ENCODE measurements at places on chromosomes 6 and 20.
A peak's percentile ranks its signal among the peaks of the same experiment; 100 is the strongest.

- DNase-seq = no peak
Measured at GRCh38 chr6:18091382-18091781, 31.1 kb downstream of the NHLRC1 start.

- DNase-seq = peak; percentile 26
Measured at GRCh38 chr20:57435498-57436222, 44.5 kb downstream of the RBM38 start.

DNA sequence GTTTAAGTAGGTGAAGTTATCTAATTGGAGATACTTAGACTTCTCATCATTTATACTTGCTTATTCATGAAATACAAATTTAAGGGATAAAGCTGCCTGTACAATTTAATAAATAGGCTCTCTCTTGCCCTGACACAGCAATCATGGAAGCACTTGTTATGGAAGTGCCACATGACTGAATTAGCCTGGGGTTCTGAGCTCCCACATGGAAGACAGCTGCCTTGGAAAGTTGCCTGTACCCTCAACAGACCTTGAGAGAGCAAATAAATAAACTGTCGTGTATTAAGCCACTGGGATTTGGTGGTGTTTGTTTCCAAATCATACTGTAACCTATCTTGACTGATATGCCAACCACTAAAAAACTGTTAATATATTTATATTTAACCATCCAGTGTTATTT, 87.0 kb upstream of the RSPO3 start:
- no peak for DNase-seq

GRCh38 chr6:113713665-113714064, 143.5 kb upstream of the MARCKS start:
- no peak for DNase-seq

DNA sequence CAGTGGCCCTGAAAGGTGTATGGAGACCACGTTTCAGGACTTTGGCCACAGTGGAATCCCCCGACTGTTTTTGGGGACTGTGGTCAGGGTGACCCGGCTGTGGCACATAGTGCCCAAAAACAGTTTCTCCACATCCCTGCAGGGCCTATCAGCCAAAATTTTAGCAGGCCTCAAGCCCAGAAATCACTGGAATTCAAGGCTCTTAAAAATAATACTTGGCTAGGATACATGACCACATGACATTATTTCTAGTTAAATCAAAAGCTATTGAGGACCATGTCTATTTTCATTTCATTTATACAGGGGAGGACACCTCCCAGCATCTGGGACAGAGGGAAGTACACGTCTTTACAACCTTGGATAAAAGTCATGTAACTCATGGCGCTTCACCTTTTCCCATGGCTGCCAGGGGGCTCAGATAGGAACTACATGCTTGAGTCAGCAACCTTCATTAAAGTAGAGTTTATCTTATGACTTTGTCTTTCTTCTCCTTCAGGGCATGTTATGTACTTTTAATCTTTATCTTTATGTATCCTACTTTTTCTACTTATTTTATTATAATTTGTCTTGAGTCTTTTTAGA, 70.8 kb upstream of the CD93 start:
- no peak for DNase-seq

DNA sequence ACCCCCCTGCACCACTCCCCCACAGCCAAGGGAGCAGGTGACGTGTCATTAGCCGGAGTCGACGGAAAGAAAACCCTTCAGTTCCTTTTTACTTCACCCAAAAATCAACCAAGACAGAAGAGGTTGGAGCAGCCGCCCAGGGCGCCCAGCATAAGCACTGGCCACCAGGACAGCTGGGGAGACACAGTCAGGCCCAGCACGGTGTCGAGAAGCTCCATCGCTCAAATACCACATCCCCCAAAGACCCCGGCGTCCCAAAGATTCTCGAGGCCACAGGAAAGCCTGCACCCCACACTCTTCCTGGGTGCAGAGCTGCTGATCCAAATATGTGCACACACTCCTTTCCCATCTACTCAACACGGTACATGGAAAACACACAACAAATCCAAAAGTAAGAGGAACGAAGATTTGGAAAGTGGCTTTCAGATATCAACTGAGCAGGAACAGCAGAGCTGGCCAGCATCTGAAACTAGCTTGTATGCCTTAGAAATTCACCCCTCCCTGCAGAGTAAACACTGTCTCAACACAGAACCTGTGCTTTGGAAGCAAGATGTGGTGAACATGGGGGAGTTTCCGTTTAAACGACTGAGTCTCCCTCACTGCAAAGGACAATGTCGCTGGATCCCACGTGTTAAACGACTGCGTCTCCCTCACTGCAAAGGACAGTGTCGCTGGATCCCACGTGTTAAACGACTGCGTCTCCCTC, 54.6 kb downstream of the DLL1 start:
- DNase-seq = no peak

DNA sequence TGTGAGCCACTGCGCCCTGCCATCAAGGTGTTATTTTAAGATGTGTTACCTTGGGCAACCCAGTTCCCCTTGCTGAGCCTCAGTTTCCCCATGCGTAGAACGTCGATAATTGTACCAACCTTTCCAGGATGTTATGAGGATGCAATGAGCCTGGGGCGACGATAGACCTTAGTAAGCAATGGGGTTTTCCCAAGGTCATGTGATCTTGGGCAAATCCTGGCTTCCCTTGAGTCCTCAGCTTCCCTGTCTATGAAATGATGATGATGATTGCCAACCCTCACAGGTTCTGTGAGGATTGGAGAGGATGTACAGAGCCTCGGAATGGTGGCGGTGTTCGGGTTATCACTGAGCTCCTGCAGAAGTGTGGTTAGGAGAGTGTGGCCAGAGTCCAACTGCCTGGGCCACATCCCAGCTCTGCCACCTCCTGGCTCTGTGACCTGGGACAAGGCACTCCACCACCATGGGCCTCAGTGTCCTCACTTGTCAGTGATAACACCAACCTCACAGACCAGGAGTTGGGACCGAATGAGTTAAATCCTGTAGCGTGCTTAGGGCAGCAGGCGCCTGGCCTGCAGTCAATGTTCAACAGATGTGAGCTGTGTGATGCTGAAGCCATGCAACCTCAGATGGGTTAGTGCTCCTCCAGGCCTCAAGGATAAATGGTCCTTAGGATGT, 23.4 kb downstream of the SIRPA start:
- DNase-seq = no peak

DNA sequence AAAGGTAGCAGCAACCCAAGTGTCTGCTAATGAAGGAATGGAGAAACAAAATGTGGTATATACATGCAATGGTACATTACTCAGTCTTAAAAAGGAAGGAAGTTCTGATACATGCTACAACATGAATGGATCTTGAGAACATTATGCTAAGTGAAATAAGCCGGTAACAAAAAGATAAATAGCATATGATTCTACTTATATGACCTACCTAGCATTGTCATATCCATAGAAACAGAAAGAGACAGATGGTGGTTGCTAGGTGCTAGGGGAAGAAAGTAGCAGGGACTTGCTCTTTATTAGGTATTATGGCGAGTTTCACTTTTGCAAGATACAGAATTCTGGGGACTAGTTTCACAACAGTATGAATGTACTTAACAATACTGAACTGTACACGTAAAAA, 46.6 kb downstream of the UBR2 start:
- no peak for DNase-seq

DNA sequence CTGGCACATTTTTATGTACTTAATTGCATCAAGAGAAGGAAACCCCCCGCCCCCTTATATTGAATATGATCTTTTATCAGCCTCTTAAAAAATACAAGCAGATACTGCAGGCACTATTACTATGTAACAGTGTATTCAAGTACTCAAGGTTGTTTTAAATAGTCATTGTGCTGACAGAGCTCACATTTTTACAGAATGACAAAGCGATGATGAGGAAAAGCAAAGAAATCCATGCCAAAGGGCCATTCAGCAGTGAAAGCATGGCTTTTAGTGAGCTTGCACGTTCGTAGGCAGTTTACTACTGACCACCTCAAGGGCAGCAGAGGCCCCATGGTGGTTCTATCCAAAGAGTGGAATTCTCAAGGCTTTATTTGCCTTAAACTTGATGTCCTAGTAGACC, 146.8 kb downstream of the RPS12 start:
- no peak for DNase-seq

DNA sequence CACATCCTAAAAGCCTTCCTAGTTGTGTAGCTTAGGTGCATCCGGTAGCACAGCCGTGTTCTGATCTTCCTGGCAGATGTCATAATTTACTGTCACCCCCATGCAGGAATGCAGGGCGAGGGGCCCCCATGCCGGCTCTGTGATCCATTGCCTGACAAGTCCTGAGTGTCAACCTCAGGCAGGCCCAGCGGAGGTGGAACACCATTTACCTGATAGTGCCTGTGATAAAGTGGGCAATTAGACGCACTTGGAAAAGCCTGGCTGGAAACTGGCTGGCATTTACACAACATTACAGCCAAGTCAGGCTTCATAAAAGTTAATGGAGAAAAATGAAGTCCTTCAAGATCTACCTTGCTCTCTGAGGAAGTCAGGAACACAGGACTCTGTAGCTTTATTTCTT, 521.4 kb upstream of the JAG1 start:
- no peak for DNase-seq

DNA sequence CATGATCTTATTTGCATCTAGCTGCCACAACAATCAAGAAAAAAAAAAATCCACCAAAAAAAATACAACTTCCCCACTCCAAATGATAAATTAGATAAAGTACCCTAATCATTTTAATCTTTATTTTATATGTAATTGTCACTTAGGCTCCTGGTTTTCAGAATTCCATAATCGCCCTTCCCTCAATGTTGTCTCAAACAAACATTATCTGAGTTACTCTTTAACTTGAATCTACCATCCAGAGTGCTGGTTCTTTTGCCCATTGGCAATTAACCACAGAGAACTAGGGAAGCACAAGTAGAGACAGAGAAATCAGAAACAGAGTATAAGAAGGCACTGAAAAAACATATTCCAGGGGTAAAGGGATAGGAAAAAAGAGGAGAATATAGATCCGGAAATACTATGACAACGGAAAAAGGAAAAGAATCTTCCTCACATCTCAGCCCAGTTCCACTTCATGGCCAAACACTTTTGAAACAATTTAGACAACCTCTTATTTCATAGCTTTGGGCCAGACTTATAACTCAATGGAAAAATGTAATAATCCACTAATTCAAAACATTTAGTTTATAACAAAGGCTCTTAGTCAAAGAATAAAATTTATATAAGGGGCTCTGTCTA, 861 bp upstream of the NHSL1 start:
- DNase-seq = no peak

DNA sequence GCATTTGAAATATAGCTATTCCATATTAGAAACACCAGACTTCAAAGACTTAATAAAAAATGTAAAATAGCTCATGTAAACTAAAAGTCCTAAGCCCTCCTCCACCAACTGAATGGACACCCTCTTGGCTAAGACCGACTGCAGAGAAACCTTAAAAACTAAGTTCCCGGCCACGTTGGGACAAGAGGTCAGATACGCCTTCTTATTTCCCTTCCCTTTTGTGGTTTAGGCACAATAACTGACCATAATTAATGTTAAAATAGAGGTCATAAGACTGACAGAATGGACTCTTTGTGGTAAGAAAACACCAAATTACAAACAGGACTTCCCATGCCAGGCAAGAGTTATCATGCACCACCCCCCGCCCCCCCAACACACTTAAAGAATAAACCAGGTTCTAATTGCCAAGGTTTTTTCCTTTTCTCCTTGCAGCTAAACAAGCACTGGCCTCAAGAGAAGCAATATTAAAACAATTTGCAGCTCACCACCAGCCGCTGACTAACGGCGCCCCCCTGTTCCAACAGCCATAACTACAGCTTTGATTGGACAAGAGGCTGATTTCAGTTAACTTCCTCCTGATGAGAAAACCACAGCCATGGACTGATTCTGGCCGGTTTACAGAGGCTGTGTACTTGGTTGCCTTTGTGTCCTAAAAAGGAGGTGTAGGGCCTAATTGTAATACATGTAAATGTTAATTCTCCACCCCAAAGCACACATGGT, 10.7 kb upstream of the LAMP5 start:
- DNase-seq = no peak

GRCh38 chr6:72975352-72975752, 249.9 kb downstream of the KHDC1L start:
- no peak for DNase-seq

DNA sequence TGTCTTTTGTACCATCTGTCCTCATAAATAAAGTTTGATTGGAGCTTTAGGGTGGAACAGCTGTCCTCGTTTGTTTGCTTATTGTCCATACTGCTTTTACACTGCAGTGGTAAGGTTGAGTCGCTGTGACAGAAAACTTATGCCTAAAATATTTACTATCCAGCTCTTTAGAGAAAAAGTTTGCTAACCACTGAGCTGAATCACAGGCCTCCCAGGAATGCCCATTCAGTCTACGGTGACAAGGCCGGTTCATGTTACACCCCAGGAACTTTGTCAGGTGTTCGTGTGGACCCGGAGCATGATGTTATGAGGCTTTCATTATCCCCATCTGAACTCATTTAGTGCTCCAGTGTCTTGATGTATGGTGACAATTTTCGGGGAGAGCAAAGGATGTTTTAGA, 401.1 kb downstream of the SAMD5 start:
- DNase-seq = no peak

DNA sequence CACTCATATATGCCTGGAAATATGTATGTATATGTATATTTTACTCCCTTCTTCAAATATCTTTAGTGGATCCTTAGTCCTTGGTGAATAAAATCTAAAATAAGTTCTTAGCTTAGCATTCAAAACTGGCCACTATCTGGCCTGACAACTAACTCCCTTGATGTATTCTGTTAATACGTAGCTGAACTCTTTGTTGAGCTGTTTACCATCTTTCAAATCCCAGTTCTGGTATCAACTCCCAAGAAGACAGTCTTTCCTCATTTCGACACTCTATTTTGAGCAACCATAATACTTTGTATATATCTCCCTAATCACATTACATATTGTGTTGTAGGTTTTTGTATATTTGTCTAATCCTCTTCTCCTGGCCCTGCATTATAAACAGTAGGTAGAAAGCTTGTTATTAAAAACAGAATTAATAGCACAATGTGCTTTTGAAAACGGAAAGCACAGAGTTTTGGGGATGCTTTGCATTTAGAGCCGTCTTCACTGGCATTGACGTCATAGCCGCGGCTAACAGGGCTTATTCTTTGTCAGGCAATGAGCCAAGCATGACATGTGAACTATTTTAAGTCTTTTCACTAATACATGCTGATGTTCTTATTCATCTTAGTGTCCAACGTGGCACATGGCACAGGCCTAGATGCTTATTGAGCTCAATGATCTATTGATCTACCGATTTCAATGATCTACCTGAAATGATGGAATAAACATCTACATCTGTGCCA, 47.2 kb upstream of the CCN2 start:
- no peak for DNase-seq

DNA sequence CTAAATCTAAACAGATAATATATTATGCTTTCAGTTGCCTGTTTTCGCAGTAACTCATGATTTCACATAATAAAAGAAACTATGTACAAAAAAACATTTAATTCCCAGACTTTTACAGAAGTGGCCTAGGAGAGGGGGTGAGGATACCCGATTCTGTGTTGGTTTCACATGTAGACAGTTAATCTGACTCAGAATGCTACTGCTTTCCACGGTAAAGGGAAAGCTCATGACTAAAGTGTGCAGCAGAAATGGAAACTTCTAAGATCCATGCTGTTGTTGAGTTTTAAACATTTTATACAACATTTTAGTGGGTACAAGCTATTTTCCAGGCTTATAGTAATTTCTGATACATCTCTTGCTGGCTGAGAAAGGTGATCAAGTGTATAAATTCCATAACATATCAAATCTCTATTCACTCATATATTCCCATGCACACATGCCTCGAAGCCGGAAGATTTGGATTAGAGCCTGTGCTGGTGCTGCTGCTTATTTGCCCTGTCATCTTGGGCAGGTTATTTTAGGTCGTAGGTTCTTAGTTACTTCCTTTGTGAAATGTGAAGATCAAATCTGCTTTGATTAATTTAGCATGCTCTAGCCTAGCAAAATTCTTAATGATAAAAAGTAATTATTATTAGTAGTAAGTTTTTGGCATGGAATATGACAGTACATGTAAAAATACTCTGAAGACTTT, 896.7 kb upstream of the MAP3K7 start:
- no peak for DNase-seq

All from cerebellar nuclear complex (tissue), 1 donor.